ENCODE measurements at places on chromosomes 16 and 17.

DNA sequence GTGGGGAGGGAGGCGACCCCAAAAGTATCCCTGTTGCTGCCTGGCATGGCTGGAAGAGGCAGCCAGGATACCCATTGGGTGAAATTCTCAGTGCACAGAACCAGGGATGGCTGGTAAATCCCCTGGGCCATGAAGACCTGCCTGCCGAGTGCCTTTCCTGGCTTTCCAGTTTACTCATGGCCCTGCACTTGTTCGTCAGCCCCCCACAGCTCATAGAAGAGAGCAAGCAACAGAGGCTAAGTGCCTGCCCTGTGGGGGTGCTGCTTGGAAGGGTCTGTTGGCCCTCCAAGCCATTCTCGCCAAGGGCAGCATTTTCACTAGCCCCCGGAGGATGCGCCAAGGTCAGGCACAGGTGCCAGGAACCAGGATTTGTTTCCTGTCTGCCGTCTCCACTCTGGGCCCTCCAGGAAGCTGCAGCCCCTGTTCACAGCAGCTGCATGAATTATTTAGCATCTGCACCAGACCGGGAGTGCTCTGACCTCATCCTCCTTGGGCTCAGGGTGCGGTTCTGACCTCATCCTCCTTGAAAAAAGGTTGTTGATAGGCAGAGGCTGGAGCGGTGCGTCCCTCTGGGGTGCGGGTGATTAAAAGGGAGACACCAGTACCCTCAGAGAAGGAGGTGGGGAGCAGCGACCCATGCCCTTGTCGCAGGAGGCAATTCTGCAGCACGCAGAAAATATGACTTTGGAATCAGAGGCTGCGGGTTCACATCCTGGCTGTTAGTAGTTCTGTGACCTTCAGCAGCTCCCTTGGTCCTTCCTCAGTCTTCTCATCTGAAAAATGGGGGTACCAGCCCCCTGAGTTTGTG lies 14.2 kb upstream of the CD300A start:
- peak; percentile 66 for DNase-seq

DNA sequence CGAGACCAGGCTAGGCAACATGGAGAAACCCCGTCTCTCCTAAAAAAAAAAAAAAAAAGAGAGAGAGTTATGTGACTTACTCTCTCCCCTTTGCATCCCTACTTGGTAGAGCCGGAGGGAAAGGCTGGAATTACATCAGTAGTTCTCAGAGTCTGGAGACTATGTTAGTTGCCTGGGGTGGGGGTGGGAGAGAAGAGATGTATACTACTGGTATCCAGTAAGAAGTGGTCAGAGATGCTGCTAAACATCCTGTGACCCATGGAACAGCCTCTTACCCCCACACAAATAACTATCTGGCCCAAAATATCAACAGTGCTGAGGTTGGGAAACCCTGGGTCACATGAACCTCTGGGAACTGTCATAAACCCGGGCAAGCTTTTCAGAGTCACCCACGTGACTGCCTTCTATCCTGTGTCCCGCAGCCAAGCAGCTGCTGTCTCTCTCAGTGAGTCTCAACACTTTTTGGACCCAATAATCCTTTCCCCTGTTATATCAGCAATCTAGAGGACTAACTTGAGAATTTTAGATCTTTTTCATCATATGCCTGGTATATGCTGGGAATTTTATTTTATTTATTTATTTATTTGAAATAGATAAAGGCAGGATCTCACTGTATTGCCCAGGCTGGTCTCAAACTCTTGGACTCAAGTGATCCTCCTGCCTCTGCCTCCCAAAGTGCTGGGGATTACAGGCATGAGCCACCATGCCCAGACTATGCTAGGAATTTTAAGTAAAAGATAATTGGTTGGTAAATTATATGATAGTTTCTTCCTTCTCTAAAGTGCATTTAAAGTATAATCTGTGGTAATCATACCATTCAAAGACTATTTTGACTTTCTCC lies 8.7 kb downstream of the EIF1 start:
- peak; percentile 66 for DNase-seq

GRCh38 chr16:82400046-82400445 lies 226.7 kb upstream of the CDH13 start:
- DNase-seq: no peak

DNA sequence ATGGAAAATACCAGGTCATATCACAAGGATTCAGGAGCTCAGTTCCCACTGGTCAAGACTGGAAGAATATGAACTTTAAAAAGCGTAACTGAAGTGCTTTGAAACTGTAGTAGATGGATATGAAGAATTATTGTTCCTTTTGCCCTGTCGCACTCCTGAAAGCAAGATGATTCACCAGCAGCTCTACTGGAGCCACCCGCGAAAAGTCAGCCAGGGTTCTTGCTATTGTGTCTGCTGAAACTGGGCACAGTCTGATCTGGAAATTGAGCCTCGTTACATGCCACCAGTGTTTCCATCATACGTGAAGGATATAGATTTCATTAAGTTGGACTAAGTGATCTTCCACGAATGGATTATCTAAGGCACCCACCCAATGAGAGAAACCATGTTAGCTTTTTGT lies 16.6 kb downstream of the AP2B1 start:
- DNase-seq: no peak

DNA sequence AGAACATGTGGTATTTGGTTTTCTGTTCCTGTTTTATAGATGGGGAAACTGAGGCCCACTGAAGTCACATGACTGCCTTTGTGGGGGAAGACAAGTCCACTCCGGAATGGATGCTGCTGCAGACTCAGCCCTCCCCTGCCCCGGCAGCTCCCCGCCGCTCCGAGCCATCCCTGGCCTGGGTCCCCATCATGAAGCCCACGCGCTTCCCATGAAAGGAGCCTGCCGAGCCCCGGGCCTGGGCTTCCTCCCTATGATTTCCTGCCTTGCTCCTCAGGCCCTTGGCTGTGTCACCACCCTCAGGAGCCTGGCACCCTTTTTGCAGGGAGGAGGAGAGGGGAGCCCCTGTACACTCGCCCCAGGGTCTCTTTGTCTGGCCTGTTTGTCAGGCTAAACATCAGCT lies 125.3 kb upstream of the FOXF1 start:
- no peak for DNase-seq

- DNase-seq: no peak
Observed at GRCh38 chr17:9951803-9952202, 46.7 kb upstream of the RCVRN start.

- peak; percentile 43 for DNase-seq
Observed at GRCh38 chr17:62668091-62668804, 40.8 kb downstream of the MRC2 start.

GRCh38 chr16:3023415-3023668 lies 400 bp downstream of the HCFC1R1 start:
- DNase-seq: peak; percentile 79

- no peak for DNase-seq
Observed at GRCh38 chr16:85138825-85139627, 26.8 kb upstream of the CIBAR2 start.

DNA sequence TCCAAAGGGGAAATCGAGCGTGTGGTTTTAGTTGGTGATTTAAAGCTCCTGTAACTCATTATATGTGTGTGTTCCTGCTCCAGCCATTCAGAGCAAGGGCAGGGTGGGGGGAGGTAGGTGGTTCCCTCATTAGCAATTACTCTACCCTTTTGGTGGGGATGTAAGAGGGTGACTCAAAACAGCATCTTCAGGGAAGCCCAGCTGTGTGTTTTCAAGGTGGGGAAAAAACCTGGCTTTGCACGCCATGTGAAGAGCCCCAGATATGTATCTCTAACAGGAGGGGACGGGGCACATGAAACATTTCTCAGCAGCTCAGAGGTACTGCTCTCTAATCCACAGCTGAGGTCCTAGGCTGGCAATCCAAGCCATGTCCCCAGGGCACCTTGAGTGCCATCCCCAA lies 241.3 kb upstream of the ZFHX3 start:
- no peak for DNase-seq

GRCh38 chr16:3256146-3256865 lies at the start of gene MEFV:
Gene MEFV (minus strand): TSS chr16:3256633. CDS start chr16:3256587, 46 bp downstream.
- no peak for DNase-seq

DNA sequence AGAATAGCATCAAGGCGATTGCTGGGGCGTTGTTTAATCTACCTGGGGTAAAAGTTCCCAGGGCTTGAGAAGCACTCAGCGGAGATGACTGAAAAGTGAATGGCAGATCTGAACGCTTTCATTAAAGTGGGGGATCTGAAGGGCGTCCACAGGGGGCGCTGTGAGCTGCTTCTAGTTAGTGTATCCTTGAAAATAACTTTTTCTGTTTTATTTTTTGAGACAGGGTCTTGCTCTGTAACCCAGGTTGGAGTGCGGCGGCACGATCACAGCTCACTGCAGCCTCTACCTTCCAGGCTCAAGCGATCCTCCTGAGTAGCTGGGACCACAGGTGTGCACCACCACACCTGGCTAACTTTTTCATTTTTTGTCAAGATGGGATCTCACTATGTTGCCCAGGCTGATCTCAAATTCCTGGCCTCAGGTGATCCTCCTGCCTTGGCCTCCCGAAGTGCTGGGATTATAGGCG lies 360.4 kb downstream of the SEC14L1 start:
- no peak for DNase-seq

DNA sequence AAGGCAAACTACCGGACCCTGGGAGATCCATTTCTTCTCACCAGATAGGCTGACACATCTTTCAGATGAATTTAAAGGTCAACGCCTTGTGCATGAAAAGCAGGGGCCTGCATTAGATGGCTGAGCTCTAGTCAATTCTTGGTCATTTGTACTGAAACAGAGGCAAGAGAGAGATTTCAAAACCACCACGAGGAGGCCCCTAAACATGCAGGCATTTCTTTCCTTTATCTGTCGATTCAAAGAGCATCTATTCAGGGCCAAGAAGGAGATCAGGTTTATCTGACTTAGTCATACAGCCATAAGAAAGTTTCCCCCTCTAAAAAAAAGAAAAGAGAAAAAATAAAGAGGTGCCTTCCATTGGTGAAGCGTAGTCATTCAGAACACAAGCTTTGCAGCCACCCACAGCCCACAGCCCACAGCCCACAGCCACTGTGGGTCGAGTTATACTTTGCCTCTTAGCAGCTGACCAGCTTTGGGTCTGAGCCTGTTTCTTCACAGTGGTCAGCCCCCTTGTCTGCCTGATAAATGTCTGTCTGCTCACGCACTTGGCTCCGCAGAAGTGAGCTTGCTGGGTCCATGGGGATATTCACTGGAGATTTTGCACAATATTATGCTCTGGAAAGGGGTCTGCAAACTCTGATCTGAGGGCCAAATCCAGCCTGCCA lies 207.5 kb downstream of the CDH13 start:
- DNase-seq: no peak

- no peak for DNase-seq
Observed at GRCh38 chr17:29495011-29495410, 71.8 kb downstream of the ABHD15 start.

DNA sequence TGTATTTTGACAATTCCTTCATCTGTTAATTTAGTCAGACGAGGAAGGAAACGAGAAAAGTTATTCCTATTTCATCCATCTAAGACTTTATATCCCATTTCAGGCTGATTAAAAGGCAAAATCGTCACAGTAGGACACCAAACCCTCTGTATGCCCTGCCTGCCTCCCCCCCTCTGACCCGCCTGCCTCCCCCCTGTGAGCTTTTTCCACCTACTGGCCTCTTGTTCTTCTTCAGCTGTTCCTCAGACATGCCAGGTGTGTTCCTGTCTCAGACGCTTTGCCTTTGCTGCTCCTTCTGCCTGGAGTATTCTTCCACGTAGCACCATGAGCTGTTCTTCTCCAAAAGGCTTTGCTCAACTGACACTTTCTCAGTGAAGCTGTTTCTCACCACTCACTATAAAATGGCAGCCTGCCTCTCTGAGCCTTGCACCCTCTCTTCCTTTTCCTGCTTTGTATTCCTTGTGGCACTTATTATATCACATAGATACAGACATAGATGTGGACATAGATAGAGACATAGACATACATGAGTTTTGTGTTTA lies 723.4 kb downstream of the MAF start:
- peak; percentile 12 for DNase-seq

DNA sequence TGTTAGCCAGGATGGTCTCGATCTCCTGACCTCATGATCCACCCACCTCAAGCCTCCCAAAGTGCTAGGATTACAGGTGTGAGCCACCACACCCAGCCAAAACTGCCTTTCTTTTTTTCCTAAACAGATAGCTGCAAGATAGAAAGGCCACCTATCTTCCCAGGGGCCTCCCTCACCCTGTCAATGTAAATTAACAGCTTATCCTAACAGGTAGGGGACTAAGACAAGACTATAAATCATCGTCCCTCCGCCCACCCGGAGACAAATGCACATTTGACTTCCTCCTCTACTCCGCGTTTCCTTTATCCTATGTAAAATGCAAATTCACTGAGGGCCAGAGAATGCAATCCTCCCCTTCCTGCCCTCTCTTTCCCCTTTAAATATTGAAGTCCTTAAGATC lies 71.4 kb downstream of the MARF1 start:
- DNase-seq: no peak

- DNase-seq: peak; percentile 11
Observed at GRCh38 chr16:50917950-50918703, 176.2 kb downstream of the CYLD start.

- DNase-seq: no peak
Observed at GRCh38 chr17:19646788-19647696, 1.5 kb upstream of the ALDH3A2 start.

GRCh38 chr17:76077584-76078110 lies 1.3 kb upstream of the ZACN start:
- no peak for DNase-seq

DNA sequence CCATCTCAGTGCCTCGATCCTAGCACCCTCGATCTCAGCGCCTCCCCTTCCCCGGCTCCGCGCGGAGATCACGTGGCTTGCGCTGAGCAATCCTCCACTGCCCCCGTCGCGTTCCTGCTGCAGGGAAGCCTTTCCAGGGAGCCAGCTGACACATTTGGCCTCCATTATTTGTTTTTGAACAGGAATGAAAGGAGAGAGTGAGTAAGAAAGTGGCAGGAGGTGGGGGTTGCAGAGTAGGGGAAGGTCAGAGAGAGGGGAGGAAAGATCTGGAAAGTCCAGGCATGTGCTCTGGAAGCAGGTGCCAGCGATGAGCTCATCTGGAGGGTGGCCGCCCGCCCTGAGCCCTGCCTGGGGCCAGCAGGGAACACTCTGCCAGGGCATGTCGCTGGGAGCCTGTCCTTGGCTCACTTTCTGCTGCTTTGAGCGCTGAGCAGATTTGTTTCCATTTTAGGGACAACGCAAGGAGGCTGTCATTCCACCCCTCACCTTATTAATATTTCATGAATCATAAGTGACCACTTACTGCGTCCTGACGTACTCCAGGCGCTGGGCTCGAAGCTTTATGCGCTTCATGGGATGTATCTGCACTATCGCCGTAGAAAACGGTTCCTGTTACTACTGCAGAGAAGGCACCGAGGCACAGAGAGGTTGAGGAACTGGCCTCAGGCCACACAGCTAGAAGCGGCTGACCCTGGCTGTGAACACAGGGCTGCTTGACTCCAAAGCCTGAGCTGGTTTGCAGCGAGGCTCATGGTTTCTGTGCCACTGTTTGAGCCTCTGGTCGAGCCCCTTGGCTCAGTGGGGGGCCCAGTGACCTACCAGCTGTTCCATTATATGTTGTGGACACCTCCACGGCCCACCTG lies 283.1 kb downstream of the SEC14L1 start:
- DNase-seq: peak; percentile 94
